Trophoblast cell (in vitro differentiated cells and primary cell): ENCODE measurements at places on chromosomes 7 and 10.

- no peak for DNase-seq
Observed at GRCh38 chr10:122308417-122309141, 37.5 kb downstream of the BTBD16 start.

GRCh38 chr7:2735744-2736143 is 47.7 kb downstream of the AMZ1 start:
- DNase-seq = no peak

GRCh38 chr7:30474893-30475292 is 3.7 kb downstream of the NOD1 start:
- no peak for DNase-seq

DNA sequence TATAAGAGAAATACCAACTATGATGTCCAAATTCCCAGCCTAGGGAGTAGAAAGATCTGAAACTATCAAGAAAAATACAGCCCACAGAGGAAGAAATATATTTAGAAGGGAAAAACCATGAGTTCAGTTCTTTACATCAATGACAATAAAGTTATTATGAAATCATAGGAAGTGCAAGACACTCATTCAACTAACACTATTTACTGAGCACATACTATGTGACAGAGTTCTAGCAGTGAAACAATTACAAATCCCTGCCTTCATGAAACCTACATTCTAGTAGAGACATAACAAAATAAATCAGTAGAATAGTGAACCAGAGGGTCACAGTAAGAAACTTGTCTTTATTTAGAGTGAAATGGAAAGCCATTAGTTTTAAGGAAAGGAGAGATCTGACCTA is 2.1 kb downstream of the NDUFA5 start:
- DNase-seq = no peak

- no peak for DNase-seq
Observed at GRCh38 chr10:126911301-126911700, 6.1 kb downstream of the DOCK1 start.

GRCh38 chr7:126016722-126017121 is 1087.1 kb upstream of the POT1 start:
- DNase-seq = no peak

DNA sequence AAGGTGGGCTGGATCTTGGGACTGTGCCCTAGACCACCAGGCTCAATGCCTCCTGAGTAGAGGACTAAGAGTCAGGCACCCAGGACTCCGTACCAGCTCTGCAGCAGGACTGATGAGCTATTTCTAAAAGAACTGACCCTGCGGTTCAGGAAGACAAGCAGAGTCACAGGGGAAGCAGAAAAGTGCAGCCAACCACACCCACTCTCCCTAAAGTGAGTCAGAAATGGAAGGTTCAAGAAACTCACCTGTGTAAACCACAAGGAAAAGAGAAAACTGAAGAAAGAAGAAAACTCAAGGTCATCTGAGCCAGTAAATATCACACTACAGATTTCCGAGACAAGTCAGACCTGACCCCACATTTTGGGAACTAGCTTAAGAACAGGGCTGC is 2.5 kb downstream of the PARP12 start:
- DNase-seq = no peak

DNA sequence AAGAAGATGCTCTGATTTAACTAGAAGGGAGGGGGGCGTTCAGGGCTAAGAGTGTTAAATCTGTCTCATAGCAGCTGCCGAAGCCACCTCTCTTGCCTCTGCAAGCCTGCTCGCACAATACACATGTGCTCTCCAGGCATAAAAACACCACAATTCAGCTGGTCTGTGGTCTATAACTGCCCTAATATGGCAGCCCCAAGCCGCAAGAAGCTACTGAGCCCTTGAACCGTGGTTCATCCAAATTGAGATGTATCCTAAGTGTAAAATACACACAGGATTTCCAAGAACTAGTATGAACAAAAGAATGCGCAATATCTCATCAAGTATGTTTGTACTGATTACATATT is 70.8 kb upstream of the FGFR2 start:
- DNase-seq = no peak

GRCh38 chr10:9305018-9305655 is 1250.6 kb downstream of the GATA3 start:
- peak; percentile 70 for DNase-seq

GRCh38 chr10:18486438-18486837 is 164.9 kb downstream of the NSUN6 start:
- DNase-seq = no peak

DNA sequence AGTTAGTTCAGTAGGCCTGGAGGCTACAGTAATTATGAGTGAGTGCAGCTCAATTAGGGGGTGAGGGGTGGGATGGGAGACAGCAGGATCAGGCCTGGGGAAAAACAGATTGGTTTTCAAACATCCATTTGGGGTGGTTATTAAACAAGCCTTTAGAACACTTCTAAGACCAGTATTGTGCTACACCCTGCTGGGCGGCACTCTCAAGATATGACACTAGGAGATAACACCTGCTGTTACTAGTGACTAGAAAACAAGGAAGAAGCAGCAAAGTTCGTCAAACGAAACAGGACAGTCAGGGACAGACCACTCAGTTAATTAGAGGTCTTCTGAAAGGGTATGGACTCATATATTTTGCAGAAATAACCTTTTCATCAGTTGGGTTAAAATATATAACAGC is 353.6 kb downstream of the PTEN start:
- no peak for DNase-seq

DNA sequence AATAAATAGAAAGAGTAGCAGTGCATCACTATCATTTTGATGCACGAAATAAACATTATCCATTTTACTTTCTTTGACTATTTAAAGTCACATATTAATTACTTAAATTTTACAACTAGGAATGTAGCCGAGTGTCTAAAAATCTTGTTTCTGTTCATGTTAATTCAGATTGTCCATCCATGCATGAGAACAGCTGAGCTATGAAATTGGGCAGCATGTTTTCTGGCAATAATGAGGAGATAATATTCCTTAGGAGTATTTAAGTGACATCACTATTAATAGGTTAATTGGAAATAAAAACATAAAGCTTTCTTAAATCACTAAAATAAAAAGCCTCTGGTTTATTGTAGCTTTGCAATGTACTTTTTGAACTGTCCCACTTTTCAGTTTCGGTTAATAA is 293.8 kb downstream of the PHTF2 start:
- no peak for DNase-seq

- peak; percentile 53 for DNase-seq
Observed at GRCh38 chr10:90167174-90168064, 466.0 kb downstream of the KIF20B start.

GRCh38 chr7:55651057-55651456 is 78.8 kb upstream of the VOPP1 start:
- DNase-seq = no peak

GRCh38 chr10:119523895-119524719 is 18.4 kb downstream of the RGS10 start:
- DNase-seq = no peak

GRCh38 chr10:69936091-69936490 is 116.6 kb upstream of the MACROH2A2 start:
- no peak for DNase-seq

DNA sequence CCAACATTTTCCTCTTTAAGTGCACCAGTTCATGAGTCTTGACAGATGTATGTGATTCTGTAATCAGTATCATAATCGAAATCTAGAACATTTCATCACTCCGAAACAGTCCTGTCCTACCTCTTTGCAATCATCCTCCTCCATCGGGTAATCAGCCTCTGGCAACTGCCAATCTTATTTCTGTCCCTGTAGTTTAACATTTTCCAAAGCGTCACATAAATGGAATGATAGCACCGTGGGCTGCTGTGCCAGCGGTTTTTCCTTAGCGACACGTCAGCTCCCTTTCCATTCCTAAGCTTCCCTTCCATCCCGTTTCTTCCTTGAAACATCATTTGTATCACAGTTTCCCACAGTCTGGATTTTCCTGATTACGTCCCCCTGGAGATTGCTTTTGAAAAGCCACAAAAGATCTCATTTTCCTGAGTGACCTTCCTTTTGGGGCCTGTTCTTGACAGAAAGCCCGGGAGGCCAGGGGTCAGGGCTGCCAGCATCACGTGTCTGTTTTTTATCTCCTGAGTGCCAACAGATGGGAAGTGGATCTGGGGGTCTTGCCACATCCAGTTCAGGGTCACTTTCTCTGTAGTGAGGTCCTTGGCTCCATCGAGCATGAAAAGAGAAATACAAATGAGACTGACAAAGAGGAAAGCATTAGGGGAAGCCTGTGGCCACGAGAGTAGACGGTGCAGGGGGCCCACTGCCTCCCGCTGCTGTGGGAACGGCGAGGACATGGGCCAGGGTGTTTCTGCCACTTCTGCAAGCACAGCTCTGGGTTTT is 31.6 kb downstream of the TMEM120A start:
- peak; percentile 98 for DNase-seq

DNA sequence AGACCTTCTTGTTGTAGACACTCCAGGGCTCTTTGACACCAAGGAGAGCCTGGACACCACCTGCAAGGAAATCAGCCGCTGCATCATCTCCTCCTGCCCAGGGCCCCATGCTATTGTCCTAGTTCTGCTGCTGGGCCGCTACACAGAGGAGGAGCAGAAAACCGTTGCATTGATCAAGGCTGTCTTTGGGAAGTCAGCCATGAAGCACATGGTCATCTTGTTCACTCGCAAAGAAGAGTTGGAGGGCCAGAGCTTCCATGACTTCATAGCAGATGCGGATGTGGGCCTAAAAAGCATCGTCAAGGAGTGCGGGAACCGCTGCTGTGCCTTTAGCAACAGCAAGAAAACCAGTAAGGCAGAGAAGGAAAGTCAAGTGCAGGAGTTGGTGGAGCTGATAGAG is 5.5 kb downstream of the GIMAP7 start:
- DNase-seq = no peak

GRCh38 chr7:7114575-7115291 is 67.6 kb upstream of the C1GALT1 start:
- no peak for DNase-seq

DNA sequence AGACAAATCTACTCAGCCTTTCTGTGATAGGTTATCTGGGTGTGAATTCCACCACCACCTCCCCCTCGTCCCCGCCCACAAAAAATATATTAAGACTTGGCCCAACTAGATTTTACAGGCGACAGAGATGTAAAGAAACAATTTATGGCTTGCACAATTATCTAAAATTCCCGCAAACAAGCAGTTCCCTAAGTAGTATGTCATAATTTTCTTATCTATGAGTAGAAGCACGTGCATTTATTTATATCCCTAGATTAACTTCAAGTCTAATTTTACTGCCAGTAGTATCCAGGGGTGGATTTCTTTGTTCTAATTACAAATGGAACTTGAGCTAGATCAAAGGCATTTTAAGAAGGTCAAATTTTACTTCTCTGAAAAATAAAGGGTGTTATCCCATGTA is 1.7 kb downstream of the TSPAN12 start:
- DNase-seq = no peak

- no peak for DNase-seq
Observed at GRCh38 chr7:28705350-28705749, 252.8 kb downstream of the TRIL start.

GRCh38 chr7:51059504-51060142 is 257.0 kb downstream of the COBL start:
- DNase-seq = no peak

- DNase-seq = no peak
Observed at GRCh38 chr7:157299613-157300368, 37.0 kb upstream of the DNAJB6 start.

GRCh38 chr10:117626228-117626627 is 83.7 kb downstream of the EMX2 start:
- DNase-seq = no peak

DNA sequence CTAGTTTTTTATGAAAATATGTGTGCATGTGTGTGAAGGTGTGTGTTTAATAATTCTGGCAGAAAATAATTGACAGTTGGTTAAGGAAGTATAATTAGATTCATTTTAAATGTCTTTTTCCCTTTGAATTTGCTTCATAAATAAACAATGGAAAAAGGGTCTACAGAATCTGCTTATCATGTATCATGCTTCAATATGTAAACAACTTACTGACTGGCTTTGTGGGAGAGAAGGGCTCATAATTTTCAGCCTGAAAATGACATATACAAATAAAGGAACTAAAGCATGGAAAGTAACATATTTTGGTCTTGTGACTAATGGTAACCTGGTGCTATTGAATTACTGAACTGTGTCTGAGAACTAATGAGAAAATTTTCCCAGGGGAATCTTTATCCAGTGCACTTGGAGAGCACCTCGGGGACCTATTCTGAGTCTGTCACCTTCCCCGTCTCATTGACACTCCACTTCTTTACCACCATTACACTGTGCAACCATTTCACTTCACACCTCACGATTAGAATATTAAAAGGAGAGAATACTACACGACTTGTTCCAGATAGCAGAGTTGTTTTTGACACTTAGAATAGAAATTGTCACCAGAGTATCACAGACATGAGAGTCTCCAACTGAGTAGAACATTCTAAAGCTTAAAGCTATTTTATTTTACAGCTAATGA is 298.6 kb downstream of the TFEC start:
- DNase-seq = no peak

DNA sequence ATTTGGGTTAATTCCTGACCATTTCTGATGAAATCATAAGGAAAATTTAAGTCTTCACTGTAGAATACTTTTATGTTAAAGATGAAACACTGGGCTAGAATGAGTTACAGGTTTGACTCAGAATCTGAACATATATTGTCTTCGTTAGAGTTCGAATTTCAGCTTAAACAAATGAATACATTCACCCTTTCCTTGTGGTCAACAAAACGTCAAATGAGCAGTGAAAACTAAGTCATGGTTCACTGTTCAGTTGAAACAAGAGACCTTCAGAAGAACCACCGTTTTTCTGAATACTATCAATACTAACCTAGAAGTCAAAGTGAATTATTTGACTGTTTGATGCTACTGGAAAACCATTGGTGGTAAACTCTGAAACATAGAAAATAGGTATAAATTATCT is 235.2 kb upstream of the ZWINT start:
- no peak for DNase-seq

DNA sequence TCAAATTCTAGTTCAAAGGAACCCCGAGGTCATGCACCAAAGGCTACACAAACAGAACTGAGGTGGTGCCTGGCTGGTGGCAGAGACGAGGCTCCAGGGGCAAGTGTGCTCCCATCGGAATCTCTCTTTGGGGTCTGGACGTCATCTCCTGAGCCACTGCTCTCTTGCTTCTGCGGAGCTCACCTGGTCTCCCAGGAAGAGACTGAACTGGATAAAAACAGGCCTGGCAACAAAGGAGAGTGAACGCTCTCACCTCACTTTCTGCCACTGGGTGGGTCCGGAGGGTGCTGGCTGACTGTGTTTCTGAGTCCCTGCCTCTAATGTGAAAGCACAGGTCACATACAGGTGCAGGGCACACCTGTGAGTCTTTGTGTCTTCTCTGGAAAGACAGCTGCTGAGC is 22.4 kb downstream of the VIPR2 start:
- DNase-seq = no peak
